ENCODE measurements at places on chromosomes 7 and 10. TPM values are rescaled to one million over a fixed set of nuclear protein-coding genes. Genes with fewer than 3 reads are reported as not detected.

NXPH1 gene
- total RNA-seq: not detected

PTPRZ1 gene
- not detected for total RNA-seq

SPDYE3 gene
- not detected for total RNA-seq

UROS gene
- total RNA-seq: 45.9 TPM

PPP1R17 gene
- not detected for total RNA-seq

C7orf33 gene
- not detected for total RNA-seq

TUBAL3 gene
- total RNA-seq: not detected

PNLIPRP2 gene
- not detected for total RNA-seq

C10orf62 gene
- total RNA-seq: not detected

ABCB1 gene
- 30.8 TPM for total RNA-seq

HOXA10 gene
- total RNA-seq: not detected

VENTX gene
- total RNA-seq: 0.11 TPM

CFTR gene
- total RNA-seq: not detected

CCL24 gene
- total RNA-seq: not detected

ZNF735 gene
- not detected for total RNA-seq

NKX2-3 gene
- total RNA-seq: not detected

GNB2 gene
- 203 TPM for total RNA-seq

NAPEPLD gene
- total RNA-seq: 10.9 TPM

ADAM12 gene
- 0.39 TPM for total RNA-seq

UBE3C gene
- 51.7 TPM for total RNA-seq

MMRN2 gene
- not detected for total RNA-seq

UTF1 gene
- total RNA-seq: not detected

GPR22 gene
- total RNA-seq: not detected

TRDMT1 gene
- 15.3 TPM for total RNA-seq

TMEM236 gene
- total RNA-seq: 0.11 TPM

SLC39A12 gene
- not detected for total RNA-seq

HOXA3 gene
- total RNA-seq: not detected

TUBB8 gene
- total RNA-seq: not detected

EBLN1 gene
- not detected for total RNA-seq

CASD1 gene
- 17.8 TPM for total RNA-seq

BMS1 gene
- 16.7 TPM for total RNA-seq

WNT16 gene
- total RNA-seq: not detected

OGDHL gene
- total RNA-seq: not detected

PRKG1 gene
- not detected for total RNA-seq

IRF5 gene
- total RNA-seq: 7.7 TPM

HACD1 gene
- 0.61 TPM for total RNA-seq

AKR1C2 gene
- not detected for total RNA-seq

SLC13A1 gene
- total RNA-seq: not detected

PURB gene
- 35.6 TPM for total RNA-seq

ASAH2 gene
- 3.5 TPM for total RNA-seq

TRIP6 gene
- total RNA-seq: 25.6 TPM

ITGB8 gene
- total RNA-seq: not detected

THSD7A gene
- not detected for total RNA-seq

GBF1 gene
- 40.1 TPM for total RNA-seq

C10orf88 gene
- 12.2 TPM for total RNA-seq

MAGI2 gene
- total RNA-seq: 0.14 TPM

PLPP4 gene
- total RNA-seq: not detected

FOXP2 gene
- total RNA-seq: not detected

GBX1 gene
- total RNA-seq: not detected

KDM7A gene
- 20.5 TPM for total RNA-seq

LAMB4 gene
- total RNA-seq: not detected

PNLIPRP3 gene
- total RNA-seq: not detected

GIGYF1 gene
- total RNA-seq: 71.5 TPM

LBX1 gene
- not detected for total RNA-seq

GNAT3 gene
- not detected for total RNA-seq

AHCYL2 gene
- 10.0 TPM for total RNA-seq
